ENCODE measurements at places on chromosomes 7 and 10. TPM values are rescaled to one million over a fixed set of nuclear protein-coding genes. Genes with fewer than 3 reads are reported as not detected.

GRCh38 chr7:93048136-93048930, 69.4 kb downstream of the SAMD9 start:
- no peak for DNase-seq

DNA sequence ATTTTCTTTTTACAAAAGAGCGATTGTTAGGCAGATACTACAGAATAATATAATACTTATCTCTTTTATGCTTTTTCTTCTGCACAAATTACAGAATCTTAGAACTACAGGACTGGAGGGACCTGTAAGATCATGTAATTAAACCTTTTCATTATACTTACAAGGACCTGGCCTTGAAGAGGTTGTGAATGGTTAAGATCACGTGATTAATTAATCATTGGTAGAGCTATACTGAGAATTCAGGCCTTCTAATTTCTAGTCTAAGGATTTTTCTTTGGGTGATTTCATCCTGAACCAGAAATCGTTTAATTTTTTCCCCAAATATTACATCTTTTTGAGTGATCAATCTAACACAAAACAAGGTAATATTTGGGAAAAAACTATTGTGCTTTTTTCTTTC, 163.8 kb upstream of the SLC26A5 start:
- DNase-seq = no peak

- DNase-seq = no peak
Measured at GRCh38 chr7:52498366-52498765, 537.1 kb upstream of the POM121L12 start.

GRCh38 chr10:75210282-75211006, at the start of gene VDAC2:
VDAC2 (plus strand) TSS chr10:75210796; CDS start chr10:75211159, 363 bp downstream.
- DNase-seq = peak; percentile 91

- no peak for DNase-seq
Measured at GRCh38 chr10:128907155-128907941, 559.7 kb upstream of the MGMT start.

DNA sequence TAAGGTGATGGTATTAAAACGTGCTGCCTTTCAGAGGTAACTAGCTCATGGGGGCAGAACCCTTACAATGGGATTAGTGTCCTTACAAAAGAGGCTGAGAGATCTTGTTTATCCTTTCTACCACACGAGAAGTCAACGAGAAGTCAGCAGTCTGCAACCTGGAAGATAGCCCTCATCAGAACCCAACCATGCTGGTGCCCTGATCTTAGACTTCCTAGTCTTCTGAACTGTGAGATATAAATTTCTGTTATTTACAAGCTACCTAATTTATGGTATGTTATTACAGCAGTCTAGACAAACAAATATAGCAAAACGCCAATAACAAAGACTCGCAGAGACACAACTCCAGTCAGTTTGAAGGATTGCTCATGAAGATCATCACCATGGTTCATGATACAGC, 157.5 kb upstream of the TMEM106B start:
- no peak for DNase-seq

DNA sequence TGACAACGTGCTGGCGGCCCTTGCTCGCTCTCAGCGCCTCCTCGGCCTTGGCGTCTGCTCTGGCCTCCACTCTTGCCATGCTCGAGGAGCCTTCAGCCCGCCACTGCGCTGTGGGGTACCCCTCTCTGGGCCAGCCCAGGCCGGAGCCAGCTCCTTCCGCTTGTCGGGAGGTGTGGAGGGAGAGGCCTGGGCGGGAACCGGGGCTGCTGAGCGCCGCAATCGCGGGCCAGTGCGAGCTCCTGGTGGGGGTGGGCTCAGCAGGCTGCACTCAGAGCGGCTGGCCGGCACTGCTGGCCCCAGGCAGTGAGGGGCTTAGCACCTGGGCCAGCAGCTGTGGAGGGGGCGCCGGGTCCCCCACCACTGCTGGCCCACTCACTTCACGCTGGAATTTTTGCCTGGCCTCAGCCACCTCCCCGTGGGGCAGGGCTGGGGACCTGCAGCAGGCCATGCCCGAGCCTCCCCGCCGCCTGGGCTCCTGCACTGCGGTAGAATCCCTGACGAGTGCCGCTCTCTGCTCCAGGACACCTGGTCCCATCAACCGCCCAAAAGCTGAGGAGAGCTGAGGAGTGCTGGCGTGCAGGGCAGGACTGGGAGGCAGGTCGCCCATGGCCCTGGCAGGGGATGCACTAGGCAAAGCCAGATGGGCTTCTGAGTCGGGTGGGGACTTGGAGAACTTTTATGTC, 372.2 kb upstream of the NRG3 start:
- no peak for DNase-seq

- no peak for DNase-seq
Measured at GRCh38 chr7:142451296-142451695, 193.4 kb upstream of the PRSS58 start.

GRCh38 chr7:149191851-149192250, 3.5 kb upstream of the ZNF282 start:
- DNase-seq = no peak

GRCh38 chr10:66788178-66788987, 137.5 kb upstream of the LRRTM3 start:
- no peak for DNase-seq

GRCh38 chr10:80590585-80591125, 53.0 kb downstream of the SH2D4B start:
- no peak for DNase-seq

Gene GTF2IRD1
- 50.0 TPM for total RNA-seq

Gene SRGN
- 89.7 TPM for total RNA-seq

Gene TRPV5
- not detected for total RNA-seq

Gene LIPK
- not detected for total RNA-seq
